Right lobe of liver (tissue), 6 donors: ENCODE measurements at places on chromosomes 13 and 19. TPM values are rescaled to one million over a fixed set of nuclear protein-coding genes. Genes with fewer than 3 reads are reported as not detected.

DNA sequence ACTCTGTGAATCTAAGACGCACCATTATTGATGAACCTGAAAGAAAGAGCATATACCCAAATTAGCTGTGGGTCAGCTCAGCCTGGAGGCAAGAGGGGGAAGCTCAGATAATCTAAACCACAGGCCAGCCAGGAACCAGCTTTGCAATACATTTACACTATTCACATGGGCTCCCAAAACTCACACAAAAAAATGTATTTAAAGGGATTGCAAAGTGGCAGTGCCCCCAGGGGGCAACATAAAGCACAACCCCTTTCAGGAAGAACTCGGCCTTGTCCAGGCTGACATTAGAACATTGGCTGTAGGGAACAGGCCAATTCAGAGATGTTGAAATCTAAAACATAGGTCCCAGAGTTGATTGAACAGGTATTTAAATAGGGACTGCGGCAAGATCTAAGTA is 3.2 kb upstream of the PROZ start:
- H3K36me3 ChIP-seq = no peaks in the 10 kb centered on the region
- H3K4me3 ChIP-seq = no peak overlapping the region
- DNase-seq = no peak
- peaks cover 15% of the 10 kb centered on the region for H3K4me1 ChIP-seq
- H3K27ac ChIP-seq = no peak overlapping the region

DNA sequence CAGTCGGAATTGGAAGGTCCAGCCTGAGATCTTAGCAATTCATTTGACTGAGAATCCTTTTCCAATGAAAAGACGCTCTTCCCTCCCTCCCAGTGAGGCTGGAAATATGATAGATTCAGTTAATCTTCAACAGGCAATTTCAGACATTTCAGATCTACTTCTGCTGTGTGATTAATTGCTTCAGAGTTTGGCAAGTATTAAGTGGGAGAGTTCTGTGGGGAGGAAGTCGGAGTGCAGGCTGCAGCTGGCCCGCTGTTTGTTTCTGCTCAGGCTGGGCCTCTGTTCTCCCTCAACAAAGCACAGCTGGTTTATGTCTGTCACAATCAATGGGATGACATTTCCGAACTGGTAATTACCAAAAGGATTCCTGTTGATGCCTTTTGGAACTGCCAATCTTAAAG is 178.2 kb downstream of the NDFIP2 start:
- H3K4me1 ChIP-seq = no peaks in the 10 kb centered on the region
- H3K4me3 ChIP-seq = no peak overlapping the region
- DNase-seq = no peak
- no peaks in the 10 kb centered on the region for H3K27me3 ChIP-seq
- H3K36me3 ChIP-seq = no peaks in the 10 kb centered on the region
- no peak overlapping the region for H3K27ac ChIP-seq

MCF2L gene
- total RNA-seq = 10.9 TPM

OVOL3 gene
- not detected for total RNA-seq

GRCh38 chr13:99347911-99348451 is 40.8 kb upstream of the GPR183 start:
- H3K36me3 ChIP-seq = no peaks in the 10 kb centered on the region
- H3K4me1 ChIP-seq = no peaks in the 10 kb centered on the region
- no peak overlapping the region for H3K27ac ChIP-seq
- no peak for DNase-seq

- no peaks in the 10 kb centered on the region for H3K4me1 ChIP-seq
- H3K27ac ChIP-seq = no peak overlapping the region
- no peak for DNase-seq
- no peak overlapping the region for H3K4me3 ChIP-seq
- H3K36me3 ChIP-seq = no peaks in the 10 kb centered on the region
- H3K27me3 ChIP-seq = no peaks in the 10 kb centered on the region
These were observed 274.4 kb downstream of the TDRD3 start for GRCh38 chr13:60671386-60671785.

DNA sequence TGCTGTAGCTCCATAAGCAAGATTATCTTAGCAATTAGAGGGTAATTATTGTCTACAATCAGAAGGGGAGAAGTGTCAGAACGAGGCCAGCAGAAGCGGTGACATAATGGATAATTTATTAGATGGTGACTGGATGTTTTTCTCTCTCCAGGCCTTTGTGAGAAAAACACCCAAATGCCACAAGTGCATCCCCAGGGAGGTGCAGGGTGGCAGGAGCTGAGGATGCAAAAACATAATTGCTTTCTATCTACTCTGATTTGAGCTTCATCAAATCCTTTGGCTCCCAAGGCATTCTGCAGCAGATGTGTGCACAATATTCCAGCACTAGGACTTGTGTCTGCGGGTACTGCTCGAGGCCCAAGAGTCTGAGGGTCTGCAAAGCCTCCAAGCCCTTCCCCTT is 220.1 kb upstream of the SERP2 start:
- no peaks in the 10 kb centered on the region for H3K4me1 ChIP-seq
- no peak overlapping the region for H3K27ac ChIP-seq
- H3K27me3 ChIP-seq = no peaks in the 10 kb centered on the region
- H3K4me3 ChIP-seq = no peak overlapping the region

GRCh38 chr13:91459485-91459884 is 61.1 kb downstream of the GPC5 start:
- no peak overlapping the region for H3K27ac ChIP-seq
- no peak overlapping the region for H3K4me3 ChIP-seq
- no peaks in the 10 kb centered on the region for H3K27me3 ChIP-seq
- H3K36me3 ChIP-seq = no peaks in the 10 kb centered on the region
- no peaks in the 10 kb centered on the region for H3K4me1 ChIP-seq

- H3K36me3 ChIP-seq = no peaks in the 10 kb centered on the region
- peak overlapping the region; percentile 82 for H3K27ac ChIP-seq
- peak overlapping the region; percentile 64 for H3K4me3 ChIP-seq
- no peaks in the 10 kb centered on the region for H3K27me3 ChIP-seq
These were observed 538 bp downstream of the LSM4 start for GRCh38 chr19:18322318-18322758.

- H3K4me3 ChIP-seq = no peak overlapping the region
- DNase-seq = no peak
- H3K27me3 ChIP-seq = no peaks in the 10 kb centered on the region
- no peaks in the 10 kb centered on the region for H3K36me3 ChIP-seq
- no peaks in the 10 kb centered on the region for H3K4me1 ChIP-seq
These were observed 329.6 kb downstream of the PCDH20 start for GRCh38 chr13:61086087-61086486.

DNA sequence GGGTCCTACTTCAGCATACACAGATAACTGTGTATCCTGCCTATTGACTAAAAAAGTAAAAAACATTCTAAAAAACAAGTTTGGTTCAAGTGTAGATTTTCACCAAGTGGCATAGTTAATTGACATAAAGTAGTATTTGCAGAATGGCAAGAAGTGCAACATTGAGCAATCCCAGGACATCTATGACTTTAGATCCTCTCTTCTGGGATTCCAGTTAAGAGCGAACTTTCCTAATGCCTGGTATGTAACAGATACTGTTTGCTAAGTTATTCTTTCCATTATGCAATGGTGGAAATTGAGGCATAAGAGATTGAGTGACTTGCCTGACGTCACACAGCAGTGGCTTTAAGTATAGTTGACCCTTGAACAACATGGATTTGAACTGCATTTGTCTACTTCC is 96.1 kb downstream of the ZMYM2 start:
- no peaks in the 10 kb centered on the region for H3K36me3 ChIP-seq
- H3K4me1 ChIP-seq = no peaks in the 10 kb centered on the region
- no peak overlapping the region for H3K4me3 ChIP-seq
- DNase-seq = no peak
- H3K27ac ChIP-seq = no peak overlapping the region
- H3K27me3 ChIP-seq = no peaks in the 10 kb centered on the region

ZNF563 gene
- total RNA-seq = 3.7 TPM

ZNF471 gene
- 1.8 TPM for total RNA-seq

DNA sequence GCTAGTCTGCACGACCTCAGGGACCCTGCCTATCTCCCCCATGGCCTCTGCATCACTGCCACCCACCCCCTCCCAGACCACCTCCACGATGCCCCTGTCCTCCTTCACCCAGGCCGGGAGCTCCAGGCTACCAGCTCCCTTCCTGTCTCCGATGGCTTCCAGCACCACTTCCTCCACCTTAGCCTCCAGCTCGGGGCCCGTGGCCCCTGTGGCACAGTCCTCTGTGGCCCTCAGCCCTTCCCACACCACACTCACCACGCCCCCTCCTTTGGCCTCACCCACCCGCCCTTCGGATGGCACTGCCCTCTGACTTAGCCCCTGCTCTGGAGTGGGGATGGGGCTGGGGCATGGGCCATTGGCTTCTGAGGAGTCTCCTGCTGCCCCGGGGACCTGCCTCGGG is 7.2 kb downstream of the PALM3 start:
- H3K4me1 ChIP-seq = no peaks in the 10 kb centered on the region
- peaks cover 13% of the 10 kb centered on the region for H3K36me3 ChIP-seq
- DNase-seq = no peak
- H3K27ac ChIP-seq = no peak overlapping the region

DNA sequence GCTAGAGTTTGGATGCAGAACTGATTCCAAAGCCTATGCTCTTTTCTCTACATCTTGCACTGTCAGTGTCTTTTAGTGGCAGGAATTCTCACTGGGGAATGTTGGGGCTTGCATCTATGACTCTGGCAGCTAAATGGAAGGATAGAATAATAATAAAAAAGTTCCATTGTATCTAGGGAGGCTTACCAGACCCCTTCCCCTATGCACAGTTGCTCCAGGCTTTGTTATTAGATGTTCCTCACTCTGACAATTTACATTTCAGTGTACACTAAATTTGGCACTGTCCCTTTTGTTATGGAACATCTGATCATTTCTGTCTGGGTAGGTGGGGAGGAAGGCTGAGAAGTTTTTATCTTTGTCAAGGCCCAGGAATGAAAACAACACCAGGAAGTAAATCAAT is 3.7 kb upstream of the TRIM13 start:
- H3K27ac ChIP-seq = no peak overlapping the region
- no peaks in the 10 kb centered on the region for H3K36me3 ChIP-seq
- no peaks in the 10 kb centered on the region for H3K4me1 ChIP-seq
- H3K27me3 ChIP-seq = no peaks in the 10 kb centered on the region
- no peak overlapping the region for H3K4me3 ChIP-seq

DNA sequence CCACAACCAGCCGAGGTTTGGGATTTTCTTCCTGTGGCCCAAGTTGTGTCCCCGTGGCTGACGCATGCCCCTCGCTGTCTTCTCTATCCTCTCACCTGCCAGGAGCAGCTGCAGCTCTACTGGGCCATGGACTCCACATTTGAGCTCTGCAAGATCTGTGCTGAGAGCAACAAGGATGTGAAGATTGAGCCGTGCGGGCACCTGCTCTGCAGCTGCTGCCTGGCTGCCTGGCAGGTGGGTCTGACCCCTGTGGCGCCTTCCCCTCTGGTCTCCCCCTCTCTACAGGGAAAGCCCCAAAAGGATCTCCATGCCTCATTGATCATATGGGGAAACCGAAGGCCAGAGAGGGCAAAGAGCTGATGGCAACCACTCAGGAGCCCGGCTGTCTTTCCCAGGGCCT is 14.6 kb downstream of the CBLC start:
- no peak overlapping the region for H3K27ac ChIP-seq
- H3K4me3 ChIP-seq = no peak overlapping the region
- no peak for DNase-seq

DNA sequence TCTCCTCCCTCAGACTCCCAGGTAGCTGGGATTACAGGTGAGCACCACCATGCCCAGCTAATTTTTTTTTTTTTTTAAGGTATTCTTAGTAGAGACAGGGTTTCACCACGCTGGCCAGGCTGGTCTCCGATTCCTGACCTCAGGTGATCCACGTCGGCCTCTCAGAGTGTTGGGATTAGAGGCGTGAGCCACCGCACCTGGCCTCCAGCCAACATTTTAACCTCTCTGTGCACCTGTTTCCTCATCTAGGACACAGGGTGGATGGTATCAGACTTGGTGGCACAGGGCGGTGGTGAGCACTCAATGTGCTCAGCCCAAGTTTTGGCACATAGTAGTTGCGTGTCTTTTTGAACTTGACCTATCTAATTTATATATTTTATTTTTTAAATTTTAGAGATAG is 12.5 kb downstream of the APBA3 start:
- no peaks in the 10 kb centered on the region for H3K36me3 ChIP-seq
- no peaks in the 10 kb centered on the region for H3K4me1 ChIP-seq
- no peak overlapping the region for H3K4me3 ChIP-seq
- H3K27me3 ChIP-seq = no peaks in the 10 kb centered on the region

GRCh38 chr19:46019270-46019669 is 3.6 kb downstream of the PGLYRP1 start:
- no peak overlapping the region for H3K4me3 ChIP-seq
- no peaks in the 10 kb centered on the region for H3K36me3 ChIP-seq
- peak; percentile 45 for DNase-seq
- H3K27ac ChIP-seq = no peak overlapping the region
- H3K4me1 ChIP-seq = no peaks in the 10 kb centered on the region
- no peaks in the 10 kb centered on the region for H3K27me3 ChIP-seq

AMER2 gene
- total RNA-seq = not detected

ZNF112 gene
- total RNA-seq = 0.99 TPM

DNA sequence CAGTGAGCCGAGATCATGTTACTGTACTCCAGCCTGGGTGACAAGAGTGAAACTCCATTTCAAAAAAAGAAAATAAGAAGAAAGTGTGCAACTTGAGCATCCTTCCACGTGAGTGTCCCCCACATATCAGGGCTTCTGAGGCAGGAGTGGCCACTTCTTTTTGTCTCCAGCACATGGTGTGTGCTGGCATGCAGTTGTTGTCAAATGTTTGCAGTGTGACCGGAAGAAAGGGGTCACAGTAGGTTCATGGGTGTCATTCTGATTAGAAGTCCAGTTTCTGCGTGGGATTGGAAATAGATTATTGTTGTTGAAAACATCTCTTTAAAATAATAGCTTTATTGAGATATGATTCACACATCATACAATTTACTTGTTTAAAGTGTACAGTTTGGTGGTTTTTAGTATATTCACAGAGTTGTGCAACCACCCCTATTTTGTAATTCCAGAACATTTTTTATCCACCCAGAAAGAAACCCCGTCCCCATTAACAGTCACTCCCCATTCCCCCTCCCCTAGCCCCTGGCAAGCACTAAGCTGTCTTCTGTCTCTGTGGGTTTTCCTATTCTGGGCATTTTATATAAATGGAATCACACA is 2.2 kb downstream of the CRTC1 start:
- H3K27me3 ChIP-seq = no peaks in the 10 kb centered on the region
- no peaks in the 10 kb centered on the region for H3K4me1 ChIP-seq
- no peak overlapping the region for H3K27ac ChIP-seq
- H3K36me3 ChIP-seq = no peaks in the 10 kb centered on the region

DNA sequence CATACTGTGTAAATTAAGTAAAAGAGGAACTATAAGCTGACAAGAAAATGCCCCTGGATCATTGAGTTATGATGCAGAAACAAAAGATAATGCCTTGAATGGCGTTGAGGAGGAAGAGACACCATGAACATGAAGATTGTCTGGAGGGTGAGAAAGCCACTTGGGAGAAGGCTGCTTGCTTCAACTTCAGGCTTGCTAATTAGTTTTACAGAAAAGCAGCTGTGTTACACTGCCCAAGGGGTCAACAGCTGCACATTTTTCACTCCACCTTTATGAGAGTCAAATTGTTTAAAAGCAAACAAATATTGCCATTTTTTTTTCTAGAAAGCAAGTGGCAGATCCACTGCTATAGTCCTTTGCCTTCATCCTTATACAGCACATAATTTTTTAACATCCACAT is 35.5 kb upstream of the KLF12 start:
- H3K4me3 ChIP-seq = no peak overlapping the region
- DNase-seq = no peak
- no peaks in the 10 kb centered on the region for H3K36me3 ChIP-seq
- H3K4me1 ChIP-seq = no peaks in the 10 kb centered on the region
- H3K27ac ChIP-seq = no peak overlapping the region

CYP2F1 gene
- not detected for total RNA-seq

- no peak overlapping the region for H3K4me3 ChIP-seq
- no peaks in the 10 kb centered on the region for H3K36me3 ChIP-seq
- DNase-seq = no peak
- no peaks in the 10 kb centered on the region for H3K27me3 ChIP-seq
These were observed 262.7 kb downstream of the DLEU7 start for GRCh38 chr13:50580684-50581305.
